ENCODE measurements at places on chromosomes 1 and 21. TPM values are rescaled to one million over a fixed set of nuclear protein-coding genes. Genes with fewer than 3 reads are reported as not detected.

- DNase-seq: no peak
Observed at GRCh38 chr1:115893545-115893944, 52.6 kb upstream of the NHLH2 start.

DNA sequence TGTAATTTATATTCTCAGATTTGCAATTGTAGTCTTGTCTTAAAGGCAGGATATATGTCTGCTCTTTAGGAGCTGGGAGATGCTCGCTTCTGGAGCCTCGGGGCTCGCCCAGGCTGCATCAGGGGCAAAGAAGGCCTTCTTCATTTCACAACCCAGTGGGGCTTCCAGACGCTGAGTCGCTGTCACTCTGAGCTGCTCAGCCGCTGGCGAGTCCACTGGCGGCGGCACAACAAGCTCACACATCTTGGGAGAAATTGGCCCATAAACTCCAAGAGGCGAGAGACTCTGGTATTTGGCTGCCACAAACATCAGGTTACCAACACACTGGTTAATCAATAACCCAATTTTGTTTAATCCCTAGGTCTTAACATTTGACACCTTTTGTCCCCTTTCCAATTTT is 216.6 kb downstream of the ATG4C start:
- no peak for DNase-seq

DNA sequence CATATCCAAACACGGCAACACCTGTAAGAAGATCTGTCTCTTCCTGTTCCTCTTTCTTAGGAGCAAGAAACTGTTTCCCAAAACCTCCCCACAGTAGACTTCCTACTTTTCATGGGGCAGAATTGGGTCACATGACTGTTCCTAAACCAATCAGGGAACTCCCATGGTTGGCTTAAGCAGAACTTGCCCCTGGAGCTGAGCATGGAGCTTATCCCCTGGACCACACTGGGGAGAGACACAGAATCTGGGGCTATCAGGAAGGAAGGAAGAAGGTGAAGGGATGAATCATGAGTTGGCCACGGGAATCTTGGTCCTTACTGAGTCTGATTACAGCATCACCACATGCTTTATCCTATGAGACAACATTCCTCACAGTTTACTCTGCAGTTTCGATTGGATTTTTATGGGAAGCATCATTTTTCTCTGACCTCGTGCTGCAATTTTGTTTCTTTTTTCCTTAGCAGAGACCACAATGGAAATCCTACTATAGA is 81.8 kb downstream of the CDC7 start:
- no peak for DNase-seq

GRCh38 chr1:35717911-35718476 is 690 bp downstream of the C1orf216 start:
- DNase-seq: peak; percentile 71

GRCh38 chr1:101567582-101568189 is 330.9 kb downstream of the S1PR1 start:
- DNase-seq: no peak

BTBD19 gene
- total RNA-seq: 0.47 TPM

KCNQ4 gene
- 1.7 TPM for total RNA-seq

NHLH1 gene
- 0.62 TPM for total RNA-seq

ATP6V1G3 gene
- total RNA-seq: not detected
